ENCODE measurements at places on chromosomes 5 and 9.

DNA sequence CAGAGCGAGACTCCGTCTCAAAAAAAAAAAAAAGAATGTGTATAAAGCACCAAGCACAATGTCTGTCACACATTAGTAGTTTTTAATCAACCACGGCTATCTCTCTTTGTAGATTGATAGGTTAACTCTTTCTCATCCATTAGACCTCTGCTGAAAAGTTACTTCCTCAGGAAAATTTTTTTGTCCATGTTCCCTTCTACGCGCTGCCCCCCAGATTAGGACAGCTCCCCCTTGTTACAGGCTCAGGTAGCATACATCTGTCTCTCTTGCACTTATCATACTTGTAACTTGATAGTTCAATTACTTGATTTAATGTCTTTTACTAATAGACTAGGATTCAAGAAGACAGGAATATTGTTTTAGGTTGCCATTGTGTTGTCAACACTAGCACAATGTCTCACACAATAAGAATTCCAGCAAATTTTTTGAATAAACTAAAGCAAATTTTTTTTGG lies 1.5 kb downstream of the SPDL1 start:
- no peak for DNase-seq

DNA sequence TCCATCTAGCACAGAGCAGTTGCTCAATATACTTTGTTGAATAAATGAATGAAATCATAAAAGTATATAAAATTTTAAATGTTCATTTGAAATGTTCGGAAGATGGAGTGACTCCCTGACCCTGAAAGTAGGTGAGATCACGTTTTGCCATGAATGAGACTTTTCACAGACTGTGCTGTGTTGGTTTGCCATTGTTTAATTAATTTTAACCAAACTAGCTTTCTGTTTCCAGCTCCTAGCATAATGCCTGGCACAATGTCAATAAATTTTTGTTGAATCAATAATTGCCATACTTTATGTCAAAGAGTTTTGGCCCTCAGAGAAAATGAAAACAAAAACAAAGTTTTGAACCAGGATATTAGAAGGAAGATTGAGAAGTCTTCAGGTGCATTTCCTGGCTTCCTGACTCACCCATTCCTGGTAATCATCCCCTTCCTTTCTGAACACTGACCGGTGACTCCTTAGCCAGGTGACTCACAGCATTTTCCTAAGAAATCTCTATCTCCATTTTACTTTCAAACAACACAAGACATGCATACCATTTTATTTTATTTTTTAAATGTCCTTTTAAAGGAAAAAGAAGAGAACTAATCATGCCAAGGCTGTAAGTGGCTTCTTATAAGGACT lies 15.1 kb downstream of the SLC28A3 start:
- DNase-seq = no peak

- no peak for DNase-seq
These were observed 14.6 kb downstream of the UBE2D2 start for GRCh38 chr5:139575751-139576150.

DNA sequence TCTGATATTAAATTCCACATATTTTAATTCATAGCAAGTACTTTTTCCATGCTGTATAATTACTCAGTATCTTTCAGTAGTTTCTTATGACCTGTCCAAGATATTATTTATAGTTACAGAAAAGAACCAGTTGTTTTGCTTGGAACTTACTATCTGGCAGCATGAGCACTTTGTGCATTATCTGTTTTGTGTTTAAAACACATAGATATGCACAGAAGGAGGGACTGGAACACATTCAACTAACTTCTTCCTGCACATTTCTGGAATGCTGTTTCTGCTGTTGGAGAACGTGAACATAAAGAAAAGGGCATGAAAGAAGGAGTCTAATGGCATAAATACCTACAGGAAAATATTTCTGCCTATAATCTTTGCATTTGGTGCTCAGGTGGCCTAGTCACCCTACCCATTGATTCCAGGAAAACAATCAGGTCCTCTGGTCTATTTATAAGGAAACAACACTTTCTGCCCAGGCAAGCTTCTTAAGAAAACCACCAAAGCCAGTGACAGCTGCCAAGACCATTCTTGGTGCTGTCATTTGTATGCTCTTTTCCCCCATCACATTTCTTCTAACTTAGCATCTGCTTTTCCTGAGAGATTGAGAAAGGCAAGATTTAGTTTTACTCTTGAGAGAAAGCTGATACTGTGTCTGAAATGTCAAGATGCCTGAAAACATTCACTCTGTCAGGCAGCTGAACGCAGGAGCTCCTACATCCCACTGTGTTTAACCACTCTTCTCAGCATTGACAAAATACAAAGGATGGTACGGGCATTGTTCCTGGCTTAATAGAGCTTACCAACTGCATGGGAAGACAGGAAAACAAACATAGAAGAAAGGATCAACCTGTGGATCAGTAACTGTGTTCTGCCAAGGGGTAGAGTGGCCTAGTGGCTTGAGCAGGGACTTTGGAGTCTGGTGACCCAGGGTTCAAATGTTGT lies 40.3 kb downstream of the RAB3C start:
- DNase-seq = no peak

DNA sequence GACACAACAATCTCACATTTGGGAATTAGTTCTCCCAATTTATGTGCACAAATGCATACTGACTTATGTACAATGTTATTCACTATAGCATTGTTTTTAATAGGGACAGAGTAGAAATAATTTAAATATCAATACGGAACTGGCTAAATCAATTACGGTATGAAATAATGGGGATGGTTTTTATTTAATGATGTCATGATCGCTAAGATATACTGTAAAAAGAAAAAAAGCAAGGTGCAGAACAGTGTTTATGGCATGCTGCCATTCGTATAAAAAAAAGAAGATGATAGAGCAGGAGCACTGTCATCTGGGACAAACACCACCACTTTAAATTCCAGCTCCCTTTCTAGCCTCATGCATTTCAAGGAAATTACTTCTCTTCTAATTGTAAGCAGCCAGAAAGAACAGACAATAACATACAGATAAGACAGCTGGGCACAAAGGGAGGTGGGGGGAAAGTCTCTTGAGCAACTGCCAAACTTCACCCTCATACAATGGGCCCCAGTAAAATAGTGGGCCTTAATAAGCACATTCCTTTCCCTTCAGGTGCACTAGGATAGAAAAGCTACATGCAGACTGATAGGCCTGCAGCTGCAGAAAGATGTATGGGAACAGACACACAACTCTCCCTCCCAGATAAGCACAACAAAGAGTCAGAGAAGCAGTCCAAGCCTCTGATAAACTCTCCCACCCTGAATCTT lies 8.4 kb downstream of the SREK1IP1 start:
- no peak for DNase-seq

GRCh38 chr9:135062254-135062653 lies 25.2 kb upstream of the OLFM1 start:
- DNase-seq = no peak

- DNase-seq = no peak
These were observed 34.2 kb downstream of the EMB start for GRCh38 chr5:50406877-50407276.

GRCh38 chr9:114154600-114155102 lies 686 bp upstream of the COL27A1 start:
- DNase-seq = no peak

GRCh38 chr9:21744841-21745240 lies 57.6 kb upstream of the MTAP start:
- peak; percentile 68 for DNase-seq

GRCh38 chr9:90645721-90646120 lies 3.1 kb upstream of the DIRAS2 start:
- DNase-seq = no peak

- peak; percentile 58 for DNase-seq
These were observed 6.9 kb upstream of the MEIKIN start for GRCh38 chr5:131952301-131952857.

DNA sequence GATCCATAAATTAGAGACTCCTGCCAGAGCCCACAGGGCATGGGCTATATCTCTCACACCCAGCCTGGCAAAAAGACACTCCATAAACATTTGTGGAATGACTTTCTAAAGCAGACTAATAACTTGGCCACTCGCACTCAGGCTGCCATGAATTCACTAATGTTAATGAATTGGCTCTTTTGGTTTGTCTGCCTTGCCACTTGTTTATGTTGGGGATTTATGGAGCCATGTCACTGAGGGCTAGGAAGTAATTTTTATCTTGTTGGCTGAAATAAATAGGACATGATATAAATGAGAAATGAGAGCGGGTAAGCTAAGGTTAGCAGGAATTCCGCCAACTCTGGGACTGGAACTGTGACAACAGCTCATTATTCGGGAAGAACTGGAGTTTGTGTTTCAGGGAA lies 55.2 kb downstream of the DROSHA start:
- no peak for DNase-seq

- DNase-seq = no peak
These were observed 232.5 kb downstream of the PJA2 start for GRCh38 chr5:109177227-109177626.

DNA sequence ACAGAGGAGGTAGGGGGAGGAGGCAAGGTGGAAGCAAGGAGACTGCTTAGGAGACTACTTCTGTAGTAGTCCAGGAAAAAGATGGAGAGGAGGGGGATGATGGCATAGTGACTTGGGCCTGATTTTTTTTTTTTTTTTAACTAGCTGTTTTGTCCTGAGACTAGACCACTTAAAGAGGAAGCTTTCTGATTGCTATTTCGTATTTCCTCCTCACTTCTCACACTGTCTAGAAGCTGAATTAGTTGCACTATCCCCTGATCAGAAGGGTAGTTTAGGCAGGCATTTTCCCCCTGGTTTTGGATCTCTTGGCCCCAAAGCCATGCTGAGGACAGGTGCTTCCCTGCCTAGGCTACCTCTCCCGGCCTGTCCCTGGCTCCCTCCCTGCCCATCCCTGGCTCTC lies 14.9 kb downstream of the LARP1 start:
- no peak for DNase-seq

- no peak for DNase-seq
These were observed 20.3 kb downstream of the RFK start for GRCh38 chr9:76373784-76374474.

DNA sequence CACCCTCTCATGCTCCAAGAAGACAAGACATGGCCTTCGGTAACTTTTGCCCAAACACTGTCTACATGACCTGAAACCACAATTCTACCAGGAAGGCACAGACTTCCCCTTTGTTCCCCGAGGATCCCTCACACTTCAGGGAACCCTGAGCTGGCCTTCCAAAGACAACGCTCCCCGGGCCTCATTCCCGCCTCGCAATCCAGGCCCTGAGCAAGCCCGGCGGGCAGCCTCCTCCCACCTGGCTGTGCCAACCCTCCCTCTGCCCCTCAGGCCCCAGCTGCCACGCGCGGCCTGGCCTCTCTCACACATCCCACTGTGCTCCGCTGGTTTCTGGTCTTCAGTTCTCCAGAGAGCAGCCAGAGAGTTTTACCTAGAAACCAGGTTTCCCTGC lies 7.3 kb downstream of the QSOX2 start:
- no peak for DNase-seq

DNA sequence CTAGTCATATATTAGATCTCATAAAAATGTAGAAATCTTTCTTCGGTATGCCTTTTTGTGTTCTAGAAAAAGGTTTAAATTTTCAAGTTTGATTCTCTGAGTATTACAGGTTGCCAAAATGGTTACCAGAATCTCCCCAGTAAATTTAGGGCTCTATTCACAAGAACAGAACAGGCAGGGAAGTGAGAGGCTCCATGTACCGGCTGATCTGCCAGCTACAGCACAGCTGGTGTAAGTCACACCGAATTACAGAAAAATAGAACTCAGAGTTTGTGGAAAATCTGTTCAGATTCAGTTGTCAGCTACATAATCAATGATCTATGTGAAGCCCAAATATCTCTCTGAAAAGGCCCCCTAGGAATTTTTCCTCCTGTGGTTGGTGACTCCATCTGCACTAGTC lies 10.5 kb downstream of the FAM81B start:
- DNase-seq = no peak

- peak; percentile 95 for DNase-seq
These were observed 121.3 kb downstream of the LHFPL2 start for GRCh38 chr5:78527054-78527859.

DNA sequence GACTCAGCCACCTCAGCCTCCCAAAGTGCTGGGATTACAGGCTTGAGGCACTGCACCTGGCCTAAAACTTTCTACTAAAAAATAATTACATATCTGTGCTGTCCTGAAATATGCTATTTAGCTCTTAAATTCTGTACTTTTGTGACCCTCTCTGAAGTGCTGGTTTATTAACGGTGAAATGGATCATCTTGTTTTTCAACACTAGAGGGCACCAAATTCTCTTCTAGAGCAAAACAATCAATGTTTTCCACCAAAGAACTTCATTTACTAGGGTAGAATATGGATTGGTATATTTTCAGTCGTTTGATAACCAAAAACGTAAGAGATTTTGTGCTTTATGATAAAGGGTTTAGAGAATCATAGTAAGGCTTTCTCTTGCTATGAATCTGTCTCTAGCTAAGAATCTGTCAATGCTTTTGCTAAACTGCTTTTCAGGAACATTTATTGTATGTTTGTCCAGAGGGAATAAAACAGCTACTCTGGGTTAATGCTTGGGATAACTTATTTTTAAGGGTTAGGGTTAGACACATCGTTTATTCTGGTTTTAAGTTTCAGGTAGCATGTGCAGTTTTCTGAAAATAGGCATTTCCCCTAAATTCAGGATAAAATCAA lies 63.6 kb downstream of the RNF180 start:
- DNase-seq = peak; percentile 40

DNA sequence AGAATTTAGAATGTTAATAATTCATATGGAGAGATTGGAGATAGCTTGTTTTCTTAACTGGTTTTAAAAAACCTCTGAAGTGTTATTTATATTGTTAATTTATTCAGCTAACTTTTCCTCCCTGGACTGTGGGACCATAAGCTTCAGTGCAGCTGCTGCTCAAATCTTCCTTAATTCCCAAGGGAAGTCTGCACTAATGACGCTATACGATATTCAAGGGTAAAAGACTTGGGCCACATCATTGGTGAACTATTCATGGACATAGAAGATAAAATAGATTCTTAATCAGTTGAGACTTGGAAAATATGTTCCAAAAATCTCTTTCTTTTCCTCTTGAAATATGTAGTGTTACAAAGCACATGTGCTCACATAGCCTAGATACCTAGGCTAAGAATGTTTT lies 31.1 kb upstream of the GAS1 start:
- DNase-seq = peak; percentile 77

DNA sequence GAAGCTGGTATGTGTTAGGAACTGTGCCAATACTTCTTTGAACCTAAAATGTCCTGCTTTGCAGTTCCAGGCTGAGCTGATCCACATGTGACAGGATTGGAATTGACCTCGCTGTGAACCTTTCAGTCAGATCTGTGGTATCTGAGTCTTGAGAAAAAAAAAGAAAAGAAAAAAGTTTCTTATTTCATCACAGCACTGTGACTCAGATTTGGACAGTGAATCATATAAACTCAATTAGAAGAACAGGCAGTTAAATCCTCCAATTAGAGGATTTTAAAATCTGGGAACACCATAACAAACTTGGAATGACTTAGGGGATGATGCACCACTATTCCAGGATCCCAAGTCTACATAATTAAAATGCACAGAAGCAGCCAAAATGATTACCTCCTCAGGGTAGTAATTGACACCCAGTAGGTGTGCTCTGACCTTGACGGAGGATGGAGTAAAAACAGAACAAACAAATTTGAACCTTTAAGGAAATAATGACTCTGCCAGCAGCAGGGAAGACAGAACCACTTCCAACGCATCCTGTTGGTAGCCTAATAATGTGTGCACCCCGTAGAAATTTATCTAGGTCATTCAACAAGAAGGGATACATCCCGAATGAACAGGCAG lies 57.8 kb upstream of the RAI14 start:
- peak; percentile 93 for DNase-seq

- DNase-seq = peak; percentile 94
These were observed 65.5 kb upstream of the HSPB3 start for GRCh38 chr5:54390015-54390414.
